ENCODE measurements at places on chromosomes 11 and 22.

- no peak for DNase-seq
Measured at GRCh38 chr22:17264321-17265052, 45.3 kb upstream of the ADA2 start.

- DNase-seq: no peak
Measured at GRCh38 chr11:64768300-64768694, 8.5 kb upstream of the PYGM start.

GRCh38 chr22:28791841-28792490 is 8.4 kb downstream of the XBP1 start:
- no peak for DNase-seq

- no peak for DNase-seq
Measured at GRCh38 chr22:30235687-30236170, 10.8 kb downstream of the LIF start.

DNA sequence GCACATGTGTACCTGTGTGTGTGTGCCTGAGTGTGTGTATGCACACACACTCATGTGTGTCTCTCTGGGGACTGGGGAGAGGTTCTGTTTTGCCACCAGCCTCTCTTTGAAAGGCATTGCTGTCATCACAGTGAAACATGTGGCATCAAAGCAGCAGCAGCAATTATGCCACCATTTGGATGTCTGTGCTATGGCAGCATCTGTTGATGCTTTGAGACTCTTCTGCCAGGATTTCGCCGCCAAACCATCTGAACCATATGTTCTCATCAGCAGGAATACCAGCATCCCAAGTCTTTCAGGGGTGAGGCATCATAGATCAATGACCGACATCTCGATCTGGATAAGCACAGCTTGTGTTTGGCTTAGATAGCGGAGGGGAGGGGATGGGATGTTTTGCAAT is 168.6 kb downstream of the FAT3 start:
- DNase-seq: no peak
